EL (cell line): ENCODE measurements at places on chromosomes 5 and 9.

DNA sequence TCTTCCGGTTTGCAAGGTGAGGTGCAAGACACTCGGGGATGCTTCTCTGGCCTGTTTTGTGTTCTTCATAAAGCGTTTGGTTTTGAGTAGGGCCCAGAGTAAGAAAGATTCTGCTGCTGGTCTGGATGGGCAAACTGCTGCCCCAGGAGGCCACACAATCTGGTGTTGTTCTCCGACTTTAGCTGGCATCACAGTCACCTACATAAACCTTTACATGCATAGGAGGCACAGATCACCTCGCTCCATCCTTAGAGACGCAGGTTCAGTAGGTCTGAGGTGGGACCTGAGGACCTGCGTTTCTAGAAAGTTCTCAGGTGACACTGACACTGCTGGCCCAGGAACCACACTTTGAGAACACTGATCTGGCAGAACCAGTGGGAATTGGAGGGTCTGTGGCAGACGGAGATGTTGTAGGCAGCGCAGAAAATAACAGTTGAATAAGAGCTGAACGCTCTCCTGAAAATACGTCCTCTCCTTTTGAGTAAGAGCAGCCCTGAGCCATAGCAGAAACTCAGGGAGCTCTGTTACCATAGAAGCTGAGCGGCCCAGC lies 3.9 kb upstream of the SLC6A3 start:
- DNase-seq = no peak

DNA sequence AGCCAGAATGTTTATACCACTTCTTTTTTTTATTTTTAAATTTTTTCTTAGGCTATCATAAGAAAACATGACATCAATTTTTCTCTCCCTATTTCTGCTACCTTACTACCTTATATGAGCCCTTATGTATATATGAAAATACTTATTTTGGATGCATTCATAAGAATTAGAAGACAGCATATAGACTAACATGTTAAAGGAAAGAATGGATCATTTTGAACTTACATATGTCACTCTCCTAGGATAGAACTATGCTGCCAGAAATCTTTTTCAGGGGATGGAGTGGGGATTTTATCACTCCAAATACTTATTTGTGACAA lies 51.8 kb downstream of the SNX24 start:
- DNase-seq = no peak

DNA sequence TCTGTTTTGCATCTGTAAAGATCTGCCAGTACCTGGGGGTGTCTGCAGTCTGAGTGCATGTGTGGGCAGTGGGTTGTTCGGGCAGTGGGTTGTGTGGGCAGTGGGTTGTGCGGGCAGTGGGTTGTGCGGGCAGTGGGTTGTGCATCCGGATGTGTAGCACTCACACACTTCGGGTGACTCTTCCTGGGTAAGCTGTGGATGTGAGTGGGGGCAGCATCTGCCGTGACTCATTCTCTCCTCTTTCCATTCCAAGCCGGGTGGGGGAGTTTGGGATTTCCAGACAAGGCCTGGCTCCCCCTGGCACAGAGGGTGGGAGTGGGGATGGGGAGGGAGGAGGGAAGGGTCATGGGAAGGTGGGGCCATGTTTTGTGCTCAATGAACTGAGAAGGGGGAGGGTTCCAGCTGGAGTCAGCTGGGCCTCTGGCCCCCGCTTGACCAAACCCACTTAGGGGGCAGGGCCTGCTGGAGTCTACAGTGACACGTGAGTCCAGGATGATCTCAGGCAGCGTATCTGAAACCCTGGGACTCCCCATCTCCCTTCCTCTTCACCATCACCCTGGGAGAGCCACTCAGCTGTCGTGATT lies 8.3 kb downstream of the CRB2 start:
- DNase-seq = peak; percentile 26

GRCh38 chr9:13491138-13491492 lies 211.6 kb upstream of the MPDZ start:
- DNase-seq = no peak

GRCh38 chr5:52448111-52448510 lies 339.6 kb upstream of the ITGA1 start:
- no peak for DNase-seq

- no peak for DNase-seq
Measured at GRCh38 chr5:123351240-123351639, 72.0 kb downstream of the CEP120 start.

DNA sequence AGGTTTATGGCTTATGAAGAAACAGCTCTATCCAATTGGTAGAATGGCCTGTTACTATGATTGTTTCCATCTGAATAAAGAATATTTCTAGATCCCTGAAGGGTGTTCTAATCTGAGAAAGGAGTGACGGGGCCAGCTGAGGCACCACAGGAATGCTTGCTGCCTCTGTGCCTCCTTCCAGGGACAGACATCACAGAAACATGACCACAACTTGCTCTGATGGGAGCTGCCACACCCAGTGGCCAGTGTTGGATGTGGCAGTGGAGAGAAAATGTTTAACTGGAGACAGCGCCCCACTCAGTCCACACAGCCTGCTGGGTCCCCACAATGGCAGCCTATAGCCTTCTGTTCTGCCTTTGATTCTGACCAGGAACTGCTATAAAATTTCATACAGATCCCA lies 38.6 kb upstream of the TESK1 start:
- peak; percentile 24 for DNase-seq

DNA sequence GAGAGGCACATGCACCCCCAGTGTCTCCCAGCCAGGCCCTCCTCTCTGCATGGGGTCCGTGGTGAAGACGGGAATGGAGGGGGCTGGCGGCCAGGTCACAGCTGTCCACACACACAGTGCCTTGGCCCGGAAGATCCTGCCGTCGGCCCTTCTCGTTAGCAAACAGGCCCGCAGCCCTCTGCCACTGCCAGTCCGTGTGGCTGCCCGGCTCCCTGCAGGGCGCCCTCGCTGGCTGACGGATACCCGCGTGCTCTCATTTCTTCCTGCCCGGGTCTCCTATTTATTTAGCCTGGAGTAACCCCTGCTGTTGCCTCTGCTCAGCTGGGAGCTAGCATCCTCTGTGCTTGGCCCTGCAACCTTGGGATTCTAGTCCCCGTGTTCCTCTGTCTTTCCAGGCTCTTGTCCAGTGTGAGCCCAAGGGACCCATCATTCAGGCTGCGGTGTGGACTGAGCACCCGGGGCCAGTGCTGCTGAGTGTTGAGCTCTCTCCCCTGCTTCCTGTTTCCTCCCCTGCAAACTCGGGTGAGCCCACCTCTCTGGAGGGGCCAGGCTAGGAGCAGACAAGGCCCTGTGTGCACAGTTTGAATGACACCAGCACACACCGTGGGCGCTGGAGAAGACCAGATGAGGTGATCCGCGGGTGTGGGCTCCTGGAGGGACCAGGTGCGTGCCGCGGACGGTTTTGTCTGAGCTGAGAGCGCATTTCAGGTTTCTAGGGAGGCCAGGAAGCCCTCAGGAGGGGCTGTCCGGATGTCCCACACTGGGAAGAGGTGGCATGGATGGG lies 14.6 kb upstream of the RNU6ATAC start:
- no peak for DNase-seq

DNA sequence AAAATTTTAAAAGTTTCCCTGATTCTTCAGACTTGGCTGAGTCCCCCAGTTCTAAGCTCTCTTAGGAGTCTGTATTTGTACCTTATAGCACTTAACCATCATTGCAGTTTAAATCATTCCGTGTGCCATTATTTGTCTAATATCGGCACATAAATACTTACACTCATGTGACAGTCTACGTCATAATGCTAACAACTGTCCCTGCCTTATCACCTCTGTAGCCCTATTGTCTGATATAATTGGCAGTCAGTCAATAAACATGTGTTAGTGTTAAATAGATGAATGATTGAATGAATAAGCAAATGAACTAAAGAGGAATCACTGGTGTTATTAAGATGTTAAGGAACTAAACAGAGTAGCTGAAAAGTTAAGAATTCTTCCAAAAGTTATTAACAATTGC lies 287.8 kb downstream of the EBF1 start:
- DNase-seq = no peak

DNA sequence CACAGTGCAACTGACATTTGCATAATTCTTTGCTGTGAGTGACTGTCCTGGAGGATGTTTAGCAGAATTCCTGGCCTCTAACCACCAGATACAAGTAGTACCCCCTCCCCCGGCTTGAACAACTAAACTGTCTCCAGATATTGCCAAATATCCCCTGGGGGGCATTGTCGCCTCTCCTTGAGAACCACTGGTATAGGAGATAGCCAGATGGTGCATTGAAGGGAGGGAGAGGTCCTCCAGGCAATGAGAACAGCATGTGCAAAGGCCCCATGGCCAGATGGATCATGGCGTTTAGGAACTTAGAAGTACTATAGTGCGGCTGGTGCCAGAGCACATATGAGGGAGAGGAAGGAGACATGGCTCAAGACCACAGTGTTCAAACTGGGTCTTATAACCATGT lies 18.9 kb upstream of the ORM1 start:
- no peak for DNase-seq

DNA sequence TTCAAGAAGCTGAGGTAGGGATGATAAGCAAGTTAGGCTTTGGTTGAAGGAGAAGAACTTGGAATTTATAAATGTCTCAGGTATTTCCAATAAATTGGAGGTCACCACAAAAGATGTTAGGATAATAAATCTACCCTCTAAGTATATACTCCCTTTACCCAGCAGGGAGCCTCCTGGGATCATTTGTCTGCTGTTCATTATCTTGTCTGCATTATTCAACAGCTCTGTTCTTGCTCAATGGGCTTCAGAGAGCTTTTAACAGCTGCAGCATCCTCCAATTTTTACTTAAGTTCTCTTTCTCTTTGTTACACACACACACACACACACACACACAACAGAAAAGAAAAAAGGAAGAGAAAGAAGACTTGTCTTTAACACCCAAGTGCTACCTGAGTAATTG lies 51.7 kb upstream of the VPS13A start:
- no peak for DNase-seq

- no peak for DNase-seq
Measured at GRCh38 chr9:107541523-107541922, 52.0 kb upstream of the KLF4 start.

GRCh38 chr5:95701074-95701473 lies 18.3 kb upstream of the SPATA9 start:
- DNase-seq = no peak

DNA sequence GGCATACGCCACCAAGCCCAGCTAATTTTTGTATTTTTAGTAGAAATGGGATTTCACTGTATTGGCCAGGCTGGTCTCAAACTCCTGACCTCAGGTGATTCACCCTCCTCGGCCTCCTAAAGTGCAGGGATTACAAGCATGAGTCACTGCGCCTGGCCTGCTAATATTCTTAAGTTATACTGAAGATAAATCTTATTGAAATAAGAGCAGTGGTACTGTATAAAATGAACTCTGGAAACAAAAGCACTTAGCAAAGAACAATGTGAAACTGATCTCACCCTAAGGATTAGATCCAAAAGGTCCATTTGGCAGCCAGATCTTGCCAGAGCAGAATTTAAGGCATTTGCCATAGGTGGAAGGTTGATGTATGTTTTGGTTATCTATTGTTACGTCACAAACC lies 27.1 kb downstream of the CYSTM1 start:
- peak; percentile 65 for DNase-seq

DNA sequence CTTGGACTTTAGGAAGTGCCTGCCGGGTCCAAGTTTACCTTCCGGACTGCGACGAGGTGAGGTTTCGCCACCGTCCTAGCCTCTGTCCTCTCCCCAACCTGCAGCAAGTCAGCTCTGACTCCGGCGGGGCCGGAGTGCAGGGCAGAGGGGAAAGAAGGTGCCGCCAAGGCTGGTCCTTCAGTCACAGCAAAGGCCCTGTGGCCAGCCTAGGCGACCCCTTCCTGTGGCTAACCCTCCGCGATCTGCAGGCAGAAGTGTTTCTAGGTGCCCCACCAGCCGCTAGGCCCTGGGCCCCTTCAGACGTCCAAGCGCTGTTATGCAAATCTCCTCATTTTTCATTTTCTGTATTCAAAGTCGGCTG lies 11.1 kb upstream of the NKX2-5 start:
- no peak for DNase-seq

- peak; percentile 90 for DNase-seq
Measured at GRCh38 chr9:108478431-108479332, 377.1 kb downstream of the ACTL7B start.

GRCh38 chr9:96398582-96399324 lies 15.2 kb upstream of the SLC35D2 start:
- DNase-seq = no peak

DNA sequence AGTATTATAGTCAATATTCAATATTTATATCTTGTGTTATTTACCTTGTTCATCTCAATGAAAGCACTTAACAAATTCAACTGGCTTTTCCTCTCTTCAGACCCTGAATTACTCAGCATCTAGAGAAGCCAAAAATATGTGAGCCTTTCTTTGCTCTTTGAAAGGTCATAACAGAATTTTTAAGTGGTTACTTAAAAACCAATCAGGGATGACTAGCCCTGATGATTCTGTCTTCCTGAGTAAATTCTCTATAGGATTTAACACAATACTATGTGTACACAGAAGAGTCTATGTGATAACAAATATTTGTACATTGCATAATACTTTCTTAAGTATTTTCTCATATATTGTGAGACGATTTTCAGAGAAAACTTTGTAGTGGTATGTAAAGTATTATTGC lies 546.3 kb downstream of the MAT2B start:
- DNase-seq = no peak

GRCh38 chr9:82115900-82116299 lies 127.3 kb downstream of the SPATA31D1 start:
- no peak for DNase-seq

DNA sequence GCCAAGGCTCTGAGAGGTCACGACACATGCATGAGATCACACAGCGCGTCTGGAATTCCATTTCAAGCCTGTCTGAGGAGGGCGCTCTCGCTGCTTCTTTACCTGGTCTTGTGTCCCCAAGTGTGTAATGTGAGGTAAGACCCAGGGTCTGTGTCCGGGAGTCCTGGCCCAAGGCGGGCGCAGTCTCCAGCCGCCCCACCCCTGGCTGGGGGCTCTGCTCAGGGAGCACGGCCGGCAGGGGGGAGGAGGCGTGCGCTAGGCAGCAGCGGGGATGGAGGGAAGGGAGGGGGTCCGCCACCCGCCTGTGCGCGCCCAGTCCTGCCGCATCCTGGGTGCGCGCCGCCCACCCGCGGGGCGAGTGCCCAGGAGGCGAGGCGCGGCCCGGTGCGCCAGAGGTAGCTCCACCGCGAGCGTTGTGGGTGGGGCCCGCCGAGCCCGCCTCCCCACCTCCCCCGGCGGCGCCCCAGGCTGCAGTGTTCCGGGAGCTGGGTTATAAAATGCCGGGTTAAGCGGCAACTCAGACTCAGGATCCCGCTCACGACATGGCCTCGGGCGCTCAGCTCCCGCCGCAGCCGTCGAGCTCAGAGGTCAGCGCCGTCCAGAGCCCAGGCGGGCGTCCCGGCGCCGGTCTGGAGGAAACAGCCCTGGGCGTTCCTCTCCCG lies at the start of gene CCNI2:
CCNI2 (plus strand) TSS at position 473 of the 662 bp plus-strand sequence; CDS start at position 543, 70 bp downstream.
- peak; percentile 46 for DNase-seq

DNA sequence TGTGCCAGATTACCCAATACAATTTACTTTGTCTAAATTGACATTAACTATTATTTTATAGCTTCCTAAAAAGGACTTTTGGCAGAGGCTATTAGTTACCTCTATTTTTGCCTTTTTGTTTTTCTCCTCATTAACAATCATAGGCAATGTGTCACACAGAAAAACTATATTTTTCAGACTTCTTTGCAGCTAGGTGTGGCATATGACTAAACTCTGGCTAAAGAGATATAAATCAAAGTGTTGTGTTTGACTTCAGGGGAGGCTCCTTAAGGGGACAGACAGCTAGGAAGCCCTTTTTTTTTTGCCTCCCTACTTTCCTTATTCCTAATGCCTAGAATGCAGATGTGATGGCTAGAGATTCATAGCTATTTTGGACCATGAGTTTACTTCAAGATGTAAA lies 19.7 kb upstream of the GCNT4 start:
- DNase-seq = no peak

- DNase-seq = no peak
Measured at GRCh38 chr5:15420201-15420600, 79.8 kb upstream of the FBXL7 start.
